Neural progenitor cell (in vitro differentiated cells): ENCODE measurements at places on chromosomes 5 and 9.

DNA sequence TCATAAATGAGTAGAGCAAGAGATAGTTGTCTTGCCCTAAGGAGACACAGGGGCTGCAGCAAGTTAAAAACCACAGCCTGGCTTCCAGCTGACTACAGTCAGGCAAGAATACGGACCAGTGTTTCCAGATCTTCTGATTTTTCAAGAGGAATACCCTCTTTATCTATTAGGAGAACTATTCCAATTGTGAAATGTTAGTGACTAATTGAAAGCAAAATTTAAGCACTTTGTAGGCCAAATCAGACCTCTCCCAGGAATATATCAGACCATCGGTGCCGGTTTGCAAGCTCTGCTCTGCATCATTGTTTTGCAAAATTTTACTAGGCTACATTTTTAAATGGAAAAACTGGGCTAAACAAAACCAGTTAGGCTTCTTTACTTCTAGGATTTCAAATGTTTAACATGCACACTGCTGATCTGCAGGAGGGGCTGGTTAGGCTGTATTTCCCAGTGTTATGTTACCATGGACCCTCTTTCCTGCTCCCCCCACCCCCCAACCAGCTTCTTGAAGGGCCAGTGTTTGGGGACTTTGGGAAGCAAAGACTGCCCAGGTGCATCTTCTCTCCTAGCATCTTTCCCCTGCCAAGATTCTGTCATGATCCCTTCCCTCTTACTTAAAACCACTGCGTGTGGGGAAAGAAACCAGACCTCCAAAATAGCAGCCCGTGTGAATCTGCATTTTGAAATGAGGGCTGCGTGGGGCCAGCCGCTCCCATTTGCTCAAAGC lies 1.1 kb upstream of the ARSI start:
- no peak for DNase-seq

- DNase-seq, result no peak
Observed at GRCh38 chr5:21397693-21398092, 1409.7 kb upstream of the CDH18 start.

GRCh38 chr5:136020383-136021015 lies 8.3 kb upstream of the TGFBI start:
- DNase-seq, result no peak

GRCh38 chr5:102539996-102540728 lies 41.4 kb upstream of the SLCO6A1 start:
- no peak for DNase-seq

GRCh38 chr5:163730206-163730756 lies 224.9 kb downstream of the MAT2B start:
- no peak for DNase-seq

GRCh38 chr5:141692919-141693725 lies 11.1 kb upstream of the ARAP3 start:
- peak; percentile 29 for DNase-seq

DNA sequence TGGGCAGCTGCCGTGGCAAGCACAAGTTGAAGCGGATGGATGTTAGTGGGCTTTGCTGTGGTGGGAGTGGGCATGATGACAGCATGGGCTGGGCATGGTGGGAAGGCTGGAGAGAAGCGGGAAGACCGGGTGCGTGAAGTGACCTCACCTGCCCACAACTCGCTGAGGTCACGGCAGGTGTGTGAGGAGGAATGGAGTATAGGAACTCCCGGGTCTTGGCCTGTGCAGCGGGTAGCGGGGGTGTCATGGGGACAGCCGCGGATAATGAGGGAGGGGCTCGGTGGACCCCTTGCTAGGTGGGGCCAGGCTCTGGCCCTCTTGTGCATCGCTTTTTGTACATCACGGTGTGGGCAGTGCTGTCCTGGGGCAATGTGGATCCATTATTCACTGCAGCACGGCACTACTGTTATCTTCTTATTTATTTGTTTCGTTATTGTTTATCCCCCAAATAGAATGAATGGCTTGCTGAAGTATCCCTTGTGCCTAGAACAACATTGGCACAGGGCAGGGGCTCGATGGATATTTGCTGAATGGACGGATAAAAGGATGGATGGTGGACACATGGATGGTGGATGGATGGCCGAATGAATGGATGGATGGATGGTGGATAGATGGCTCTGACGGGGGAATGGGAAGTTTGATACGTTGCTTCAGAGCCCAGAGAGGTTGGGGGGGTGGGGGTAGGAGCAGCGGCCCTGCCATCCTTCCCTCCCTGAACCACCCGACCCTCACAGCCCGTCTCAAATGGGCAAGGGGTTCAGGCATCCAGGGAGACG lies 14.6 kb downstream of the PROP1 start:
- no peak for DNase-seq

DNA sequence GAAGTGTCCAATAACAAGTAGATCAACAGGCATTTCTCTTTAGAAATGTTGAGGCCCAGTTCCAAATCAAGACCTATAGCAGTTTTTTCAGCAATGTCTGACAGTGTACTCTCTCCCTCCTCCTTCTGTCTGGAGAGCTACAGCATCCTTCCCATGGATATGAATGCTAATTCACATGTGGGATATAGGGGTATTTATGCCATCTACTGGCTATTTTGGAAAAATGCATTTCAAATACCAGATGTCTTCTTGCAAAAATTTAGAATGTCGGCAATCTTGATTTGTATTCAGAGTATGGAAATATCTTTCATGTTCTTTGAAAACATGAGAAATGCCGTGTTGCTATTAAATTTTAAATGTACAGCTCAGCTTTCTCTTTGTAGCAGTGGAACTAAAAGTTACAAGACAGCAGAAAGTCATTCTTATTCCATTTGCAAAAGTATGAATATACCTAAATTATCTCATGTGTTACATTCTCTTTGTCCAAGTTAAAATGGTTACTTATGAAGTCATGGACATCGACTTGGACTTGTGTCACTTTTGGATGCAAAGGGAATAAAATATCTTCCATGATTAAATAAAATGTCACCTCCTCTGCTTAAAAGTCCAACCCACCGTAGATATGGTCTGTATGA lies 647.8 kb downstream of the TAF11L14 start:
- peak; percentile 25 for DNase-seq

DNA sequence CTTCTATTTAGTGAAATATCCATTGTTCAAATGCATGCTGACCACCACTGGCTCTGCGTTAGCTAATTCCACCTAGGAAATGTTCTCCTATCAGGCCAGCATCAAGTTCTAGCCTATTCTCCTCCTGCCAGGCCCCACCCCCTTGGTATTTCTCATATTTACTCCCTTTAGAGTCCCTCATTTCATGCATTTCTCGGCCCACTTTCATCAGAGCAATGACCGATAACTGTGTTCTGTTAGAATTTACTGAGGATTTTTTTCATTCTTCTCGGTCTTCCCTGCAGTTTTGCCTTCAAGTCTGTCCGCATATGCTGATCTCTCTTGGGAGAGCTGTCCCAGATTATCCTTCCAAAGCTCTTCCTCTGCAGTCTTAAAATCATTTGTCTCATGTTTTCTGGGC lies 143.4 kb downstream of the GOLPH3 start:
- no peak for DNase-seq

DNA sequence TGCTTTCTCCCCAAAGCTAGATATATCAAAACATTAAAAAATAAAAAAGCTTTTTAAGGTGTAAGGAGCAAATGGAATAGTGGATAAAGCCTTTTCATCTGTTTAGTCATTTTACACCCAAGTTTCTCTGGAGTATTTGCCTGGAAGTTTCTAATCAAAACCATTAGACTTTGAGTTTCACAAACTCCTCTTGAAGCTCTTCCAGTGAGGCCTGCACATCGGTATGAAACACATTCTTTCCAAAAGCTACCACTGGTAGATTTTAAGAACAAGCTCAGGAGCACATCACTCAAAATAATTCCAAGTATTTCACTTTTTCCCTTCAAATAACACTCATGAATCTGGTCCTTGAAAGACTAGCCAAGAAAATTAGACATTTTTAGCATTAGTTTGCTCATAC lies 5.7 kb downstream of the TRIM52 start:
- no peak for DNase-seq

DNA sequence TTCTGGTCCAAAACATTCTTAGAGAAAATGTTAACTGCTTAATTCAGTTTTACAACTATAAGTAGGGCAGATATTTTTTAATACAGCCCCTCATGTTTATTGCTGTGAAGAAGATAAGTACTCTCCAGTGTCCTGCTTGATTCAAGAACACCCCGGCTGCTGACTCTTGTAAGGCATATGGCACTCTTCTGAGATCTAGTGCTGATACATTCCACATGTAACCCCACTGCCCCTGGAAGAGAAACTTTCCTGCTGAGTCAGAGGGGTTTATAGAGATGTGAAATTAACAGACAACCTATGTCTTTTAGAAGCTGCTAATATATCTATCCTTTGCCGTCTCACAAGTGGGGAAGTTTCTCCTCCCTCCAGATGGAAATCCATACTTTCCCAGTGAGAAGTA lies 1.0 kb upstream of the MINAR2 start:
- no peak for DNase-seq

DNA sequence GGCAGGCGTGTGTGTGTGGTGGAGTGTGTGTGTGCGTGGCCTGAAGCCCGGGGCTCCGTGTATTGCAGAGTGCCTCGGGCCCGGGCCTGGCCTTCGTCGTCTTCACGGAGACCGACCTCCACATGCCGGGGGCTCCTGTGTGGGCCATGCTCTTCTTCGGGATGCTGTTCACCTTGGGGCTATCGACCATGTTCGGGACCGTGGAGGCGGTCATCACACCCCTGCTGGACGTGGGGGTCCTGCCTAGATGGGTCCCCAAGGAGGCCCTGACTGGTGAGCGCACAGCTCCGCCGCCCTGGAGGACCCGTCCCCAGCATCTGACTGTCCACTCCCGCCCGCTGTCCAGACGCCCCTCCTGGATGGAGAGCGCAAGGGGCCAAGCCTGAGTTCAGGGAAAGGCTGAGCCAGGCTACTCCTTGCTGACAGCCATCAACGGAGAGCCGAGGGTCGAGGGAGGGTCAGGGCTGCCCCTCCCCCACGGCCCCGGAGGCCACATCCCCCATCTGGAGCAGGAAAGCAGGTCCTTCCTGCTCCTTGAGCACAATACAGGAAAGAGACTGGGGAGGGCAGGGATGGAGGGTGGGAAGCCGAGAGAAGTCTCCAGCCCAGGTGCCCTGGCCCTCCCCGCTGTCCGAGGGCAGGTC lies 18.4 kb downstream of the SLC6A18 start:
- peak; percentile 32 for DNase-seq

GRCh38 chr9:126307322-126308061 lies 19.1 kb upstream of the MVB12B start:
- DNase-seq, result no peak

DNA sequence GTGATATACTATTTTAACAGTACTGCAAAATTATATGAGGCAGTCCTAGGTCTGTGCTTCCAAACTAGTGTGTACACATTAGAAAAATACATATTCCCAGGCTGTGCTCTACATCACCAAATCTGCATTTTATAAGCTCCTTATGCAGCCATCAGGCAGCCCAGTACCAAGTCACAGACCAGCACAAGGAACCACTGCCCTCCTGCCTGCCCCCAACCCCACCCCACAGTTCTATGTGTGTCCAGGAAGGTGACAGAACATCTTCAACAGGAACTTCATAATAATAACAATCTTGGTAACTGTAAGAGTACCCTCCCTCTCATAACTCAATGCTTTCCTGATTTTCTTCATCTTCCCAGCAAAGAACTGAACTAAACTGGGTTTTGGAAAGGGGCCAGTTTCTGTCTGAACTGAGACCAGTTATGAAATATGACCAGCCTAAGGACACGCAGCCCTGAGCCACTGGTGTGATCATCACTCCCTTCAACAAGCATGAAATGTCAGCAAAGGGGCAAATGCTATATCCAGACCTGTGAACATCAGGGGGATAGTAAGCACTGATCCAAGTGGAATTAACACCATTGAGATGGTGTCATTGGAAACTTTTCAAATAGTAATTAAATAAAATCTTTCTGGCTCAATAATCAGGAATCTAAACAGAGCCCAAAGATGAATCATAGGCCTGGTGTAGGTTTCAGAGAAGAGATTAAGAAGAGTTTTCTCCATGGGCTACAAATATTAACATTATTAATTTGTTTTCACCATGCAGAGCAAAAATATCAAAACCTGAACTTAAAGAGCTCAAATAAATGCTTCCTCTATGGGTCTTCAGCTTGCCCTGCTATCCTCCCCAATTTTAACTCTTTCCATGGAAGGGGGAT lies 82.1 kb downstream of the DPYSL3 start:
- DNase-seq, result no peak

DNA sequence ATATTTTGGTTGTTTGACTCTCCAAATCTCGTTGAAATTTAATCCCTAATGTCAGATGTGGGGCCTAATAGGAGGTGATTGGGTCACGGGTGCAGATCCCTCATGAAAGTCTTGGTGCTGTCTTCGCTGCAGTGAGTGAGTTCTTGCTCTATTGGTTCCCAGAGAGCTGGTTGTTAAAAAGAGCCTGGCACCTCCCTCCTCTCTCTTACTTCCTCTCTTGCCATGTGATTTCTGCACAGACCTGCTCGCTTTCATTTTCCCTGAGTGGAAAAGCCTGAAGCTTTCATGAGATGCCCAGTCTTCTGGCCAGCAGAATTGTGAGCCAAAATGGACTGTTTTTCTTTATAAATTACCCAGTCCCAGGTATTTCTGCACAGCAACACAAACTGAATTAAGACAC lies 221.6 kb downstream of the MAT2B start:
- no peak for DNase-seq

- no peak for DNase-seq
Observed at GRCh38 chr5:79242242-79243039, 6.5 kb downstream of the JMY start.

GRCh38 chr9:98432134-98432533 lies 176.7 kb upstream of the TBC1D2 start:
- no peak for DNase-seq

DNA sequence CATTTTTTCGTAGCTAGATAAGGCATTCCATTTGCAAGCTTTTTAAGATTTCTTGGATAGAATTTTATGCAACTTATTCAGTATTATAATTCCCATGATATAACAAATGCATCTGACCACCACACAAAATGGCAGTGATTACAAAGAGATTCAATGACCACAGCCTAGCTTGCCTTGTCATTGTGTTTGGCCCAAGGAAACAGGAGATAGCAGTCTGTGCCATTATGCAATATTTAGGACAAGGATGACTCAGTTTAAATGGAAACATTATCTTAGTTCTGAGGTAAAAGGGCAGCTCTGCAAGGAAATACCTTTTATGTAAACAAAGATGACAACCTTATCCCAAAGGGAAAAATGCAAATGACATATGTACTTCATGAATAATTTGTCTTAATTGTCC lies 89.8 kb downstream of the NUDT12 start:
- DNase-seq, result no peak

DNA sequence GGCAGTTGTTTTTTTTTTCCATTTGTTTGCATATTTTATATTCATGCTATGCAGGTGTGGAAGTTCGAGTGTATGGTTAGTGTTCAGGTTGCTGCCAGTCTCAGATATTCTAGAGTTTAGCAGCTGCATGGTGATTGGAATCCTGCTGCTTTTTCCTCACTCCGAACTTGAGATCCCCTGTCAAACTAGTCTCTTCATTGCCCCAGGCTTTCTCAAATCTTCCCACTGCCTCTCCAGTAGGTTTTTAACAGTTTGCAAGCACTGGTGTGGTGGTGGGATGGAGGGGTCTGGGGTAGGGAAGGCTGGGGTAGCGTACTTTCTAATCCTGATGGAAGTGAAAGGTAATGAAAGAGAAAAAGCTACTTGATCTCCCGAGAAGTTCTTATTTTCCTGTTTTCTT lies 112.9 kb downstream of the CHSY3 start:
- DNase-seq, result no peak
